ENCODE measurements at places on chromosomes 1 and 21.
A peak's percentile ranks its signal among the peaks of the same experiment; 100 is the strongest.

DNA sequence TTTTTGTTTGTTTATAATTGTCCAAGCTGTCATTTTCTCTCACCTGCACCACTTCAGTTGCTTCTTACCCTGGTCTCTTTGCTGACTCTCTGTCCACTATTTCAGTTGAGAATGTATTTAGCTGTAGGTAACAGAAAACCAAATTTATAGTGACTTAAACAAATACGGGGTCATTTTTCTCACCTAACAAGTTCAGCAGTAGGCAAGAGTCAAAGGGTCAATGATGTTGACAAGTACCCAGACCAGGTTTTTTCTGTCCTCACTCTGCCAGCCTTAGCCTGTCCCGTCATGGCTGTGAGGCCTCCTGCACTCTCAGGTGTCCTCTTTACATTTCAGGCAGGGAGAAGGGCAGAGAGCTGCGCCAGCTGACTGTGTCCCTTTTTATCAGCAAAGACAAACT, 11.8 kb downstream of the RIIAD1 start:
- DNase-seq, result no peak

DNA sequence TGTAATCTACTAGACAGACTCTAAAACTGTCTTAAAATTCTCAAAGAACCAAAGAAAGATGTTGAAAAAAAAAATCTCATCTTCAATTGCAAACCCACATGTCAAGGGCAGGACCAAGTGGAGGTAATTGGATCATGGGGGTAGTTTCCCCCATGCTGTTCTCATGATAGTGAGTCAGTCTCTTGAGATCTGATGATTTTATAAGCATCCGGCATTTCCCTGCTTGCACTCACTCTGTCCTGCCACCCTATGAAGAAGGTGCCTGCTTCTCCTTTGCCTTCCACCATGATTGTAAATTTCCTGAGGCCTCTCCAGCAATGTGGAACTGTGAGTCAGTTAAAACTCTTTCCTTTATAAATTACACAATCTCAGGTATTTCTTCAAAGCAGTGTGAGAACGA, 257.0 kb downstream of the HHIPL2 start:
- DNase-seq, result no peak

GRCh38 chr1:67886076-67886475, 52.8 kb upstream of the GNG12 start:
- DNase-seq, result no peak

DNA sequence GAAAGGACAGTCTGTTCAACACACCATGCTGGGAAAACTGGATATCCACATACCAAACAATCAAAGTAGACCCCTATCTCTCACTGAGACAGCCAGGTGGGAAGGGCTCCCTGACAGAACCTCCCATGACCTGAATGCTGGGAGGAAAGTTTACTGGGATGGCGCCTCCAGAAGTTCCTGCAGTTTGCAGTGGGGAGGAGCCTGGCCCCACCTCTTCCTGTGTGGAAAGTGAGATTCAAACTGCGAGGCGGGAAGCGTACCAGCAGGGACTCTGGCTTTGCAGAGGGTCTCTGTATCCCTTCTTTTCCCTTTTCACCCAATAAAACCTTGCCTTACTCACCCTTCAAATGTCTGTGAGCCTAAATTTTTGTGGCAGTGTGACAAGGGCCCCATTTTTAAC, 190.7 kb downstream of the HHIPL2 start:
- DNase-seq, result no peak

- DNase-seq, result no peak
Observed at GRCh38 chr1:53639996-53640700, 98.8 kb downstream of the GLIS1 start.

- DNase-seq, result no peak
Observed at GRCh38 chr1:62337706-62338631, 18.7 kb upstream of the KANK4 start.

DNA sequence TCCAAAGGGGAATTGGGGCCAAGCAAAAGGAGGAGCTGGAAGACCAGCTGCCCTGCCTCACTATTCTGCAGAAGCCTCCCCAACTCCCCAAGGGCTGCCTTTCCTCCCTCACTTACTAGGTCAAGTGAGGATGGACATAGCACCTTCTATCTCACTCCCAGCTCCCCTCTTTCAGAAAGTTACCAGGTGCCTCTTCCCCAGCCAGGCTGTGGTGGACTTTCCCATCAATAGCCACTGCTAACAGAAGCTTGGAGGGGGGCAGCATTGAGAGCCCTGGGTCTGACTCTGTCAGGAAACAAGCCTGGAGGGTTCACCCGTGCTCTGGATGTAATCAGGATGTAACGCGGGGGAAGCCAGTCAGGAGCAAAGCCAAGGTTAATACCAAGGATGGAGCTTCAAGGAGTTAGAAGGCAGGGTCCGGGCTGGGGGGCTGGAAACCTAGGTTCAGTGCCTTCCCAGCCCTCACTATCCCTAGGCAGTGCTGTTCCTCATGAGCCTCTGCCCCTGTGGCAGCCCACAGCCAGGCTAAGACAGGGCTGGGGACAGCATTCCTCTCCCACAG, 127.8 kb upstream of the NGF start:
- no peak for DNase-seq

DNA sequence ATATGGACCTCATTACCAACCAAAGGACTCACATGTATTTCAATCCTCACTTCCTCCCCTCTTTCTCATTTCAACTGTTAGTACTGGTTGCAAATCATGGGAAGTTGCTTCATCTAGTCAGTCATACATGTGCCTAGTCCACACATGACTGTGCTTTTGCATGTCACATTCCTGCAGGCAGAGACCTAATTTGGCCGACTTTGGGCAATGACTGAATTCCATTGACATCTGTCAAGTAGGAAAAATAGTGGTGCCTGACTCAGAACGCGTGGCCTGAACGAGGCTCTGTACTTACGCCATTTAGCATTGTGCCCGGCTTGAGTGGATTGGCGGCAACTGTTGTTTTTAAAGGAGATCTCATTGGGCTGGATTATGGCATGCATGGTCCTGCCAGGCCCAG, 18.0 kb downstream of the PTPRU start:
- no peak for DNase-seq

- no peak for DNase-seq
Observed at GRCh38 chr1:232031156-232031555, 404.6 kb downstream of the DISC1 start.

GRCh38 chr1:43890815-43891214, 42.8 kb upstream of the ARTN start:
- DNase-seq, result no peak

GRCh38 chr1:63223426-63223825, 98.9 kb upstream of the FOXD3 start:
- no peak for DNase-seq

DNA sequence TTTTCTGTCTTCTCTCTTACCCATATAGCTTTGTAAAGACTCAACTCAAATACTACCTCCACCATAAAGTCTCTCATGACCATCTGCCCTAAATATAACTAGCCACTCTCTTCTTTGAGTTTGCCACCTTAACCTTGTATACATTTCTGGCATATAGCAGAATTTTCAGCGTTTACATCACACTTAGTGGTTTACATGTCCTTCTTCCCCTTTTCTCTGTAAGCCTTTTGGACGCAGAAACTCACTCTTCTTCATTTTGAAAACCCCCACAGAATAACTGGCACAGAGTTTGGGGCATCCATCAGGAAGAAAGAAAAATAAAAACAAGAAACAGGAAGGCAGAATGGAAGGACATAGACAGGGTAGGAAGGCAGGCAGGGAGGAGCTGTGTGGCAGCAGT, 131.8 kb upstream of the DUSP10 start:
- DNase-seq, result no peak

DNA sequence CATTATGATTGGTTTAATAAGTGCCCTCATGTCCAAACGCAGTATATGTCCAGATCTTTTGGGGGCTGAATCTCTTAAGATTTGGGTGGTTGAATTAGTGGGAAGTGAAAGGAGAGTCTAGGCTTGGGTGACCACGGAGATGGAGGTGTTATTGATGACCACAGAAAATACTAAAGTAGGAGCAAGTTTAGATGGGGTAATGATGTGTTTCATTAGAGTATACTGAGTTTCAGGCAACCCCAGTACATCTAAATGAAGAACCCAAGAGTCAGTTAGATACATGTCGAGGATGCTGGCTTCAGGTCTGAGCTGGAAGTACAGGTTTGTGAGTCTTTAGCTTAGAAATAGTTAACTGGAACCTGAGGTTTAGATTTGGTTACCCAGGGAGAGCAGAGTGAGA, 6.5 kb upstream of the ZZZ3 start:
- DNase-seq, result no peak

DNA sequence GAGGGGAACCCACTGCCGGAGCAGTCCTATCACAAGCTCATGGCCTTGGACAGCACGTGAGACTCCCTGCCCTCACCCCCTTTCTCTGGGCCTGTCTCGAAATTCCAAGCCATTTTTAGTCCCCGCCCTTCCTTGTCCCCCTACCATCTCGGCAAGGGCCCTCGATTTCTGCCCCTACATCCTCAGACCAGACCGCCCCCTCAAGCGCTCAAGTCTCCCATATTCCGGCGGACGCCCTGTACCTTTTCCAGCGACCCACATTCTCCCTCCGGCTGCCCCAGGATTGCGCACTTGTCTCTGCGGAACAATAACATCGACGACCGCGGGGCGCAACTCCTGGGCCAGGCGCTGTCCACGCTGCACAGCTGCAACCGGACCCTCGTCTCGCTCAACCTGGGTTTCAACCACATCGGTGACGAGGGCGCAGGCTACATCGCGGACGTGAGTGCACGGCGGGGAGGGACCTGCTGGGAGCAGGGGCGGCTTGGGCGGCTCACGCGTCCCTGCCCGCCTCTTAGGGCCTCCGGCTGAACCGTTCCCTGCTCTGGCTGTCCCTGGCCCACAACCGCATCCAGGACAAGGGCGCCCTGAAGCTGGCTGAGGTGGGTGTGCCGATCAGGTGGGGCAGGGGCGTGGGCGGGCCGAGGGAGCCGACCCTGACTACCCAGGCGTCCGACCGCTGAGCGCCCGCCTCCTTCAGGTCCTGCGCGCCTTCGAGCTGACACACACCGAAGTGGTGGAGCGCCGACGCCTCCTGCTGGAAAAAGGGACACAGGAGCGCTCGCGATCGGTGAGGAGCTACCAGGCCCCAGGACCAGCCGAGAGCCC, 7.0 kb downstream of the LRRC71 start:
- peak; percentile 65 for DNase-seq

GRCh38 chr1:181179987-181180365, 91.5 kb downstream of the IER5 start:
- peak; percentile 94 for DNase-seq

- DNase-seq, result no peak
Observed at GRCh38 chr1:25703041-25703440, 86.5 kb downstream of the MAN1C1 start.

DNA sequence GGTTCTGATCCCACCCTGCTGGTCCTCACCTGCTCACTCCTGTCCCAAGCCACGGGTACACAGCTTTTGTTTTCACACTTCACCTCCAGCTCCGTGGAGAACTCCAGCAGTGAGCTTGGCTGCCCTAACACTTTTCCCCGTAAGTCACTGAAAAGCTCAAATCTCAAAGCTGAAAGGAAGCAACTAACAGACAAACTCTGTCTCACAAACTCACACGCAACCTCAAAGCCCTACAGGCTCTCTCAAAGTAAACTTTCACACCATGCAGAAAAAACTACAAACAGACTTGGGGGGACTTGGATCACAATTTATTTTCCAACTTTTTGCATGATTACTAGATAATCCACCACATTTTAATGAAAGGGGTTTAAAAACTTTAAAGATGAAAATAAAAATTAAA, 88.3 kb downstream of the AK5 start:
- peak; percentile 51 for DNase-seq

DNA sequence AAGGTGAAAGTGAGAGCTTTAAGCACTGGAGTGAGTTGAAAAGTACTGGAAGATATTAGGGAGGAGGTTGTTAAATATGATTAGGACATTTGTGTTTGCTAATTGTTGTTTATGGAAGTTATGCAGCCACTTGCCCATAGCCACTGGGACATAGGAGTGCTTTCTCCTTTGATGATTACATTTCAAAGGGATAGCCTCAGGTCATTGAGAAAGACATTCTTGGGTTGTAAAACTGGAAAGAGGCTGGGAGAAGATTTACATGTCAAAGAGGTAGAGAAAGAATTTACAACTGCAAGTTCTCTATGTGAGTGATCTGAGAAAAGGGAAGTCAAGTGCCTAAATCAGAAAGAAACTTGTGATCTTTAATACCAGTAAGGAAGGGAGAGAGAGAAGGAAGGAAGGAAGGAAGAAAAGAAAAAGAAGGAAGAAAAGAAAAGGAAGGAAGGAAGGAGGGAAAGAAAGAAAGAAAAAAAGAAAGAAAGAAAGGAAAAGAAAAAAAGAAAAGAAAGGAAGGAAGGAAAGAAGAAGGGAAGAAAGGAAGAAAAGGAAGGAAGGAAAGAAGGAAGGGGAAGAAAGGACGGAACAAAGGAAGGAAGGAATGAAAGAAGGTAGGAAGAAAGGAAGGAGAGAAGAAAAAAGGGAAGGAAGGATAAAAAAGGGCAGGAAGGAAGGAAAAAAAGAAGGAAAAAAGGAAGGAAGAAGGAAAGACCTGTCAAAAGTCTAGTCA, 284.6 kb upstream of the DPYD start:
- DNase-seq, result no peak

- no peak for DNase-seq
Observed at GRCh38 chr1:91744953-91745639, 140.9 kb downstream of the TGFBR3 start.

- no peak for DNase-seq
Observed at GRCh38 chr1:221517961-221518360, 223.9 kb downstream of the DUSP10 start.

- DNase-seq, result no peak
Observed at GRCh38 chr1:230153641-230154296, 86.7 kb downstream of the GALNT2 start.

DNA sequence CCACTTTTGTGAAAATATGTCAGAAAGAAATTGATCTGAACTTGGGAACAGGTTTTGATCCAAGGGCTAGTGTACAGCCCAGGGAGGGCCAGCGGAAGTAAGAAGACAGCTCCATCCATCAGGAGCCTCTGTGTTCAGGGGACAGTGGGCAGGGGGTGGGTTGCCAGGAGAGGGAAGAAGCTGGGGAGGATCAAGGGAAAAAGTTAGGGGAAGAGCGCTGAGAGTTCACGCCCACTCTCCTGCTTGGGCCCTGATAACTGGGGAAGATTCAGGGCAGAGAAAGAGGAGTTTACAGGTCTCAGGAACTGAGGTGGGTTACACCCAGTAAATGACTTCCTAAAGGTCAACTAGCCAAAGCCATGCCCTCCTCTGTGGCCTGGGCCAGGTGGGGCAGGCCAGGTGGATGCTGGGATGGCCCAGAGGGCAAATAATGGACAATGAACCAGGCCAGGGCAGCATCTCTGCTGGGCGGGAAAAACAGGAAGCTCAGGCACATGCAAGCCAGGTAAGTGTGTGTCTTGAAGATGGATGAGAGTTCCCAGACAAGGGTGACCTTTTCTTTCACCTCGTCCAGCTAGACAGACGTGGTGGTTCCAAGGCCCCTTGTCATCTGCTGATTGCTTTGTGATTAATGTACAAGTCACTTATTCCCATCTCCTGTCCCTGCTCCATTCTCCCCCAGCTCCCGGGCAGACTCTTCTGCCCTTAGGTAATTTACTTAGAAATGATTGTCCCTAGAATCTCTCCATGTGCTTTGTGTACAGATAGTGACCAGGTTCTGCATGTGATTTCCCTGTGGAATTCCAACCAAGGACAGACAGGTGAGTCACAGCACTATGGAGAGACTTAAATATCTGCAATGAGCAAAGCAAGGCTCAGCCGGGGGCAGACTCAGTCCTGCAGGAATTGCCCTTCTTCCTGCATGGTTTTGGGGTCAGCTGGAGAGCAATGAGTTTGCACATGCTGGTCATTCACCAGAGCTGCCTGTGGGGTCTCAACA, 57.0 kb downstream of the MDM4 start:
- no peak for DNase-seq
